ENCODE measurements at places on chromosomes 12 and 14. TPM values are rescaled to one million over a fixed set of nuclear protein-coding genes. Genes with fewer than 3 reads are reported as not detected.

The SLC7A7 gene
- total RNA-seq = 24.1 TPM

The MDP1 gene
- 12.0 TPM for total RNA-seq

The YLPM1 gene
- 54.8 TPM for total RNA-seq

The SLC10A1 gene
- total RNA-seq = not detected

The RNU4-1 gene
- total RNA-seq = not detected

The KLRG1 gene
- total RNA-seq = not detected

The FGD6 gene
- total RNA-seq = 31.2 TPM

The CATSPERB gene
- 0.93 TPM for total RNA-seq

The ZNF385A gene
- 7.5 TPM for total RNA-seq

The MORN3 gene
- not detected for total RNA-seq

The MAX gene
- 87.1 TPM for total RNA-seq

The MFAP5 gene
- 205 TPM for total RNA-seq

The KRT7 gene
- 4.0 TPM for total RNA-seq

The DCN gene
- 1,552 TPM for total RNA-seq

The SLC39A2 gene
- not detected for total RNA-seq

The SIRT4 gene
- total RNA-seq = 0.67 TPM

The MYL2 gene
- not detected for total RNA-seq

The RNASE2 gene
- 0.93 TPM for total RNA-seq

The ITGB7 gene
- total RNA-seq = 0.77 TPM

The KMT2D gene
- total RNA-seq = 74.7 TPM

The ESRRB gene
- total RNA-seq = not detected

The EIF2S3B gene
- total RNA-seq = 0.40 TPM

The ERP27 gene
- not detected for total RNA-seq

The CDH24 gene
- total RNA-seq = 2.8 TPM

The NAV3 gene
- total RNA-seq = 10.7 TPM

The IL31 gene
- not detected for total RNA-seq

The LMNTD1 gene
- not detected for total RNA-seq

The ASB8 gene
- 37.8 TPM for total RNA-seq

The SLCO1B1 gene
- not detected for total RNA-seq

The NTS gene
- not detected for total RNA-seq

The ENDOU gene
- total RNA-seq = 1.9 TPM

The SOAT2 gene
- not detected for total RNA-seq

The GNPTAB gene
- 33.4 TPM for total RNA-seq

The ARMH4 gene
- 4.7 TPM for total RNA-seq

The TAS2R19 gene
- total RNA-seq = 5.7 TPM

The POTEG gene
- total RNA-seq = not detected

The BMP4 gene
- total RNA-seq = 11.3 TPM

The ACVRL1 gene
- 126 TPM for total RNA-seq

The KRT80 gene
- total RNA-seq = 0.16 TPM

The RNASE3 gene
- total RNA-seq = not detected

The OTOGL gene
- total RNA-seq = 1.5 TPM

The CRACR2A gene
- total RNA-seq = 3.3 TPM

The MUCL1 gene
- not detected for total RNA-seq

The AKAP6 gene
- total RNA-seq = 50.8 TPM

Data from gastroesophageal sphincter (tissue), 4 donors.